T-cell (primary cell): ENCODE measurements at places on chromosomes 12 and 14. TPM values are rescaled to one million over a fixed set of nuclear protein-coding genes. Genes with fewer than 3 reads are reported as not detected.

KRT2 gene
- 0.54 TPM for total RNA-seq

DTX1 gene
- 5.6 TPM for total RNA-seq

AQP6 gene
- not detected for total RNA-seq

- H3K27me3 ChIP-seq: no peaks in the 10 kb centered on the region
- H3K4me3 ChIP-seq: peak overlapping the region; percentile 77
- no peak for DNase-seq
- peaks cover 28% of the 10 kb centered on the region for H3K4me1 ChIP-seq
- H3K36me3 ChIP-seq: no peaks in the 10 kb centered on the region
These were observed 1.2 kb downstream of the PPP1R12A start for GRCh38 chr12:79933532-79934264.

DNA sequence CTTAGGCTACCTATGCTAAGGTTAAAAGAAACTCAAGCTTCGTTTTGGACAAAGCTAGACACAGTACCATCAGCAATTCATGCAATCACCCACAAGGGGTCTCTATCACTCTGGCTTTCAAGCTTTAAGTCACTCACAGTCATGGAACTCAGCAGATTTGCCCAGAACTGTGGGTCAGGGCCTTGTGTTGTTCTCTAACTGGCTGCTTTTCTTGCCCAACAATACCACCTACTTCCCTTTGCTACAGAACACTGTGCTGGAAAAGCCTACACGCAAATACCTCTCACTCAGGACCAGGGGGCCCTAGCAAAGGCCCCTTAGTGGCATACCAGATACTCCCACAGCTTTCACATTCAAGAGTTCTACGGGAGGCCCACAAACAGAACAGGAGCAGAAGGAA is 9.1 kb downstream of the NEMP1 start:
- H3K4me3 ChIP-seq: no peak overlapping the region
- DNase-seq: peak; percentile 38
- H3K27me3 ChIP-seq: no peaks in the 10 kb centered on the region
- H3K27ac ChIP-seq: peak overlapping the region; percentile 54
- H3K36me3 ChIP-seq: no peaks in the 10 kb centered on the region
- peaks cover 5% of the 10 kb centered on the region for H3K4me1 ChIP-seq

DNA sequence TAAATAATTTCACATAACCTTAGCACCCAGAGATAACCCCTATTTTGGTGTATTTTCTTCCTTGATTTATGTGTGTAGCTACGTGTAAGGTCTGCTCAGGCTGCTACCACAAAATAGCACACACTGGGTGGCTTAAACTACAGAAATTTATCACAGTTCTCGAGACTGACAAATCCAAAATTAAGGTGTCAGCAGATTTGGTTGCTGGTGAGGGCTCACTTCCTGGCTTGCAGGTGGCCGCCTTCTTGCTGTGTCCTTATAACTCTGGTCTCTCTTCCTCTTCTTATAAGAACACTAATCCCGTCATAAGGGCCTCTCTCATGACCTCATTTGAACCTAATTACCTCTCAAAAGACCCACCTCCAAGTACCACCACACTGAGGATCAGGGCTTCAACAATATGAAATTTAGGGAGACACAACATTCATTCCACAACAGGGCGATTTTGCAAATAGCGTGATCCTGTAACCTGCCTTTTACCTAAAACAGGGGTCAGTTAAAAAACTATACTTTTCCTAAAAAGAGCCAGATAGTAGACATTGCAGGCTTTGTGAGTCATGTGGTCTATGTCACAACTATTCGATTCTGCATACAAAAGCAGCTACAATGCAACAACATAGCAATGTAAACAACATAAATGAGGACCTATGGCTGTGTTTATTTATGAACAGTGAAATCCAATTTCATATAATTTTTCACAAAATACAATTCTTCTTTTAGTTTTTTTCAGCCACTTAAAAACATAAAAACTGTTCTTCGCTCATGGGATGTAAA is 371.7 kb downstream of the DPF3 start:
- peaks cover 32% of the 10 kb centered on the region for H3K4me1 ChIP-seq
- H3K4me3 ChIP-seq: no peak overlapping the region
- H3K36me3 ChIP-seq: no peaks in the 10 kb centered on the region
- DNase-seq: no peak
- no peaks in the 10 kb centered on the region for H3K27me3 ChIP-seq
- H3K27ac ChIP-seq: no peak overlapping the region
